ENCODE measurements at places on chromosomes 7 and 10.

GRCh38 chr10:67722113-67722512, 26.1 kb upstream of the CTNNA3 start:
- DNase-seq = no peak

GRCh38 chr7:82595176-82595575, 151.6 kb upstream of the CACNA2D1 start:
- DNase-seq = no peak

DNA sequence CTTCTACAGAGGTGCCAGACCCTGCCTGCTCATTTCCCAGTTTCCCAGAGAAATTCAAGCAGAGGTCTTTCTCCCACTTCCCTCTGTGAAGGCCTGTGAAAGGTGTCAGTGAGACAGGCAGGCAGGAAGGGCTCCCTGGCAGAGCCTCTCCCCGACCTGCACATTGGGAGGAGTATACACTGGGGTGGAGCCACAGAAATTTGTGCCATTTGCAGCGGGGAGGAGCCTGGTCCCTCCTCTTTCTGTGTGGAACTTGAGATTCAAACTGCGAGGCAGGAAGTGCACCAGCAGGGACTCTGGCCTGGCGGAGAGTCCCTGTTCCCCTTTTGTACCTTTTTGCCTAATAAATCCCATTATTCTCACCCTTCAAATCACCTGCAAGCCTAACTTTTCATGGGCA, 54.6 kb upstream of the OPN4 start:
- DNase-seq = no peak

DNA sequence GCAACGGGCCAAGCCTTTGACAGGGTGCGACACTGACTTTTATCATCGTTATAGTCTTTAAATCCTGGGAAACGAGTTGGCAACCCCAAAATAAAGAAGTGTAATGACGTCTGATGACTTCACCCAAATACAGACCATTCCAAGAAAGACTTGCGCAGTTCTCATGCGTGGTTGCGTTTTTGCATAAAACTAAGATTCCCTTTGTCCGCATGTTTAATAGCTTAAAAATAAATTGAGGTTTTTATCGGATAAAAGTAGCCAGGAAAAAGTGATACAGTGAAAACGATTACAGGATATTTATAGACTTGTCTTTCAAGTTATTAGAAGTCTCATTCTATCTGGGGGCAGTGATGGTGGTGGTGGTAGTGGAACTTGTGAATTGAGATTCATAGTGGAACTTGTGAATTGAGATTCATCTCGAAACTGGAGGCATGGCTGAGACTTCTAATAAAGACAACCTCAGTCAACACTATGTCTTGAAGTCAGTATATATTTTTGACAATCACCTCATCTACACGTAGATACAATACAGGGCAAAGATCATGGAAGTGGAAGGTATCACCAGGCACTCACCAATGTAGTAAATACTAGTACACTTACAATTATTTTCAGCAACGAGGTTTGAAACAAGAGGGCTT, 1.2 kb upstream of the NAMPT start:
- DNase-seq = no peak

- DNase-seq = no peak
These were observed 83.8 kb downstream of the TMEM130 start for GRCh38 chr7:98785929-98786571.

GRCh38 chr10:90960355-90960814, 39.5 kb upstream of the ANKRD1 start:
- DNase-seq = no peak

- DNase-seq = no peak
These were observed 64.4 kb upstream of the SFMBT2 start for GRCh38 chr10:7475046-7475911.

Measured in Right ventricle myocardium inferior (tissue), 1 donor.